HT1080 (cell line): ENCODE measurements at places on chromosomes 6 and 20. TPM values are rescaled to one million over a fixed set of nuclear protein-coding genes. Genes with fewer than 3 reads are reported as not detected.

Gene ACOT8
- 38.3 and 43.1 TPM in 2 replicates for total RNA-seq

Gene SCAF8
- total RNA-seq: 21.0 and 24.7 TPM in 2 replicates

Gene CCN5
- total RNA-seq: not detected in 2 replicates

Gene C20orf141
- 0.50 TPM in 1 of 2 replicates, not detected in the other for total RNA-seq

Gene CALHM6
- 0.31 TPM in 1 of 2 replicates, not detected in the other for total RNA-seq

Gene PIGU
- total RNA-seq: 18.1 and 20.8 TPM in 2 replicates

Gene MUC21
- total RNA-seq: not detected in 2 replicates

Gene MCCD1
- not detected in 2 replicates for total RNA-seq

Gene GGT7
- total RNA-seq: 4.2 and 4.3 TPM in 2 replicates

Gene C6orf132
- not detected in 2 replicates for total RNA-seq

Gene RSPH9
- not detected in 2 replicates for total RNA-seq

Gene LY6G6D
- not detected in 2 replicates for total RNA-seq

Gene GPX5
- not detected in 2 replicates for total RNA-seq

Gene LY6G6F
- not detected in 2 replicates for total RNA-seq

Gene CCN6
- not detected in 2 replicates for total RNA-seq

Gene TOP1
- 20.8 and 26.7 TPM in 2 replicates for total RNA-seq

Gene PRR18
- total RNA-seq: not detected in 2 replicates

Gene ANKEF1
- 4.3 and 7.4 TPM in 2 replicates for total RNA-seq

Gene HNF4A
- total RNA-seq: 0.34 TPM in 1 of 2 replicates, not detected in the other

Gene ATF6B
- total RNA-seq: 19.5 and 22.6 TPM in 2 replicates

Gene ZBTB46
- 0.19 and 0.20 TPM in 2 replicates for total RNA-seq

Gene HDGFL1
- total RNA-seq: not detected in 2 replicates

Gene KIF25
- not detected in 2 replicates for total RNA-seq

Gene TNNC2
- total RNA-seq: not detected in 2 replicates

Gene RHAG
- total RNA-seq: 0.05 TPM in 1 of 2 replicates, not detected in the other

Gene GLP1R
- not detected in 2 replicates for total RNA-seq

Gene SYNDIG1
- 0.67 and 1.1 TPM in 2 replicates for total RNA-seq

Gene STX11
- total RNA-seq: 0.43 and 1.7 TPM in 2 replicates

Gene SNPH
- total RNA-seq: 7.3 and 7.8 TPM in 2 replicates

Gene PKHD1
- total RNA-seq: not detected in 2 replicates

Gene CRYBG1
- total RNA-seq: 20.4 and 25.4 TPM in 2 replicates

Gene DDX43
- not detected in 2 replicates for total RNA-seq

Gene TREML4
- total RNA-seq: not detected in 2 replicates

Gene TAGAP
- not detected in 2 replicates for total RNA-seq

Gene RGS17
- 8.4 and 9.0 TPM in 2 replicates for total RNA-seq

Gene CASS4
- not detected in 2 replicates for total RNA-seq

Gene IRAK1BP1
- total RNA-seq: 1.7 and 2.8 TPM in 2 replicates

Gene BTNL2
- total RNA-seq: not detected in 2 replicates

Gene ATXN1
- total RNA-seq: 10.3 and 10.4 TPM in 2 replicates

Gene ZNF76
- 11.6 and 14.0 TPM in 2 replicates for total RNA-seq

Gene TMEM74B
- total RNA-seq: 0.29 and 0.50 TPM in 2 replicates

Gene C20orf204
- 0.42 and 0.50 TPM in 2 replicates for total RNA-seq
